CD4-positive, alpha-beta T cell treated with Interleukin-4 for 4 hours (primary cell): ENCODE measurements at places on chromosomes 1 and 21.

- DNase-seq = no peak
These were observed 91.5 kb downstream of the MRPL39 start for GRCh38 chr21:25515484-25516405.

GRCh38 chr1:202615501-202616354 is 94.5 kb downstream of the SYT2 start:
- peak; percentile 6 for DNase-seq

DNA sequence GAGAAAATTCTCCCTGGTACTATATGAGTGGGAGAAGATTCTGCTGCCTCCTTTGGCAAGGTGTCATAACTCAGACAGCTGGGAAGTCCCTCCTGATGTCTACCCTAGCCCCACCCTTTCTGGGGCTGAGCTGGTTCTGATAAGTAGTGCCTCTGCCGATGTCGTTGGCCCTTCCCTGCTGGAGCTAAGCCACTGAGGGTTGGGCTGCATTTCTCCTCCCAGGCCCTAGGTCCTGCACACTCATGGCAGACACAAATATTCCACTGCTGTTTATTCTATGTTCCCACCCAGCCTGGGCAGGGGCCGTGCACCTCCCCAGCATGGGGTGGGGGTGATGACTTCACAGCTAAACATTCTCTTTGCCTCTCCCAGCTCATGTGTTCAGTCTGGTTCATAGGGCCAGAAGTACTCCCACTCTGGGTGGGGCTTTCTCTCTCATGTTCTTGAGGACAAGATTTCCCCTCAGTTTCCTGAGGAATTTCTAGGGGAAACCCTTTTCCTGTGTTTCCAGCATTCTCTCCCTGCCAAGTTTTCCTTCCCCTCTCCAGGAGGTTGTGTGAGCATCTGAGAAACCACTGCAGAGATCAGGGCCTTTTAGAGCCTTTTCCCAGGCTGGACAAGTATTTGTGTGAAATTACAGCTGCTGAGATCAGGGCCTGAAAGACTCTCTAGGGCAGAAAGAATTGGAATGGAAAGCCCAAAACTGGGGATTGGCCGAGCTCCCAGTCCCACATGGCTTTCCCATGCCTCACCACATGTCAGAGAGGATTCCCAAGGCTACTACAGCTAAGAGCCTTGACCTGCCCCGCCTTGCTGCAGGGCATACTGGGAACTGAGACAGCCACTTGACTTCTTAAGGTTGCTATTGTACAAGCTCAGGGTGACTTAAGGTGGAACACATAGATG is 66.2 kb downstream of the ATP2B4 start:
- DNase-seq = peak; percentile 14

DNA sequence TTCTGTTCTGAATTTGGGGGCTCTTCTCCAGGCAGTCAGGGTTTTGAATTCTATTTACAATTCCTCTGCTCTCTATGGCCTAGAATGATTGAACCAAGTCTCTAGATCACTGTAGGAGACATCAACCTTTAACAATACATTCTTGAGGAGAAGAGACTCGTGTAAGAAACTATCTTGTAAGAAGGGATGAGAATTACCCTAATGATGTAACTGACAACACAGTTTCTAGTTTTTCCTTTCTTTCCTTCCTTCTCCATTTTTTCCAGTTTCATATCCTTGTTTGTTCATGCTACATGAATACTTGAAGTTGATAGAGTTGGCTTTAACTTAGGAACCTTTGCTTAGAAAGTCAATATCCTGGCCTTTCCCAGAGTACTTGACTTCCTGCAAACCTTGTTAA is 1.3 kb upstream of the ATP1A1 start:
- DNase-seq = no peak

GRCh38 chr1:161044908-161045735 is 655 bp downstream of the USF1 start:
- DNase-seq = peak; percentile 75

- no peak for DNase-seq
These were observed 15.9 kb downstream of the LRRC8B start for GRCh38 chr1:89540406-89540970.

DNA sequence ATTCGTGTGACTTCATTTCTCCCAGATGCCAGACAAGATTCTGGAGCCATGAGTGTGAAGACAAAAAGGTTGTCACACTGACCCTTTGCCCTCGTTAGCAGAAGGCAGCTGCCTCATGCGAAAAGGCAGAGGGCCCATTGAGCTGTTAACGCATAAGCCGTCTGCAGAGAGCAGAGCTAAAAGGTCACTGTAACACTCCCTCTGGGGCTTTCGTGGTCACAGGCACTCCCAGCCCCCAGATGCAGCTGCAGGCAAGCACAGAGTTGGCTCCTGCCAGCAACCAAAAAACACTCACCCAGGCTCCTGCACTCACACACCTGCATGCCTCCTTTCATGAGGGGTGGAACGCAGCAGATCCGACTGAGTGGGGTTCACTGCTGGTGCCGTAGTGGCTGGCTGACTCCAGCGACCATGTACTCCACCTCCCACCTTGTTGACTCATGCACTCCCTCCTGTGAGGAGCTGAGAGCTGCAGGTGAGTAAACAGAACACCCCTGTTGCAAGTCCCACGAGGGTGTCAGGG is 287.5 kb downstream of the SMYD3 start:
- no peak for DNase-seq

DNA sequence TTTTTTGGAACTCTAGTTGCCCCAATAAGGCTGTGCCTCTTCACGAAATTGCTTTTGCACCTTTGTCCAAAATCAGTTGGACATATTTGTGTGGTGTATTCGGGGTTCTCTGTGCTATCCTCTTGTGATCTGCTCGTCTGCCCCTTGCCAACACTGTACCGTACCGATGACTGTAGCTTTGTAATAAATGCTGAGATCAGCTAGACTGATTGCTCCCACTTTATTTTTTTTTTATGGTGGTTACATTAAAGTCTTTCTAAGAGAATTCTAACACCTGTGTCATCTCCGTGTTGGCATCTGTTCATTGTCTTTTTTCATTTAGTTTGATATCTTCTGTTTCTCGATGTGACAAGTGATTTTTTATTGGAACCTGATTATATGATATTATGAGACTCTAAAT is 94.1 kb downstream of the ADARB1 start:
- DNase-seq = no peak

DNA sequence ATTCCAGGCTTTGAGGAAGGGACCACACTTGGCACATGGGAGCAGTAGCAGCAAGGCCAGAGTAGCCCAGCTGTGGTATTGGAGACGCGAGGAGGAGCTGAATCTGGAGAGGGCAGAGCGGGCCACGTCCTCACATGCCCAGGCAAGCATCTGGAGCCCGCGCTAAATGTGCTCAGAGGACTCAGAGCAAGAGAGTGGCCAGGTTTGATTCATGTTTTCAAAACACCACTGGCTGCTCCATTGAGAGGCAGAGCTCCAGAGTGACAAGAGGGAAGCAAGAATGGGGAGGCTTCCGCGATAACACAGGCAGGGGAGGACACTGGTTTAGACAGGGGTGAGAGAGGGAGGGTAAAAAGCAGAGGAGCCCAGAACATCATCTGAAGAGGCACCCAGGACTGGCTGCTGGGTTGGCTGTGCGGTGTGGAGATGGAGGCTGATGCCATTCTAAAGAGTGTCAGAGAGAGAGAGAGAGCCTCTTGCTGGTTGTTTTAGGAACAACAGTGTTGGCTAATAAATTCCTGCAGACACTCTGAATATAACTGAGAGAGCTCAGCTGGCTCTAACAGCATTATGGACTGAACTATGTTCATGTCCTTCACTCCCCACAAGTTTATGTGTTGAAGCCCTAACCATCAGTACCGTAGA is 32.3 kb downstream of the RCAN1 start:
- DNase-seq = no peak

DNA sequence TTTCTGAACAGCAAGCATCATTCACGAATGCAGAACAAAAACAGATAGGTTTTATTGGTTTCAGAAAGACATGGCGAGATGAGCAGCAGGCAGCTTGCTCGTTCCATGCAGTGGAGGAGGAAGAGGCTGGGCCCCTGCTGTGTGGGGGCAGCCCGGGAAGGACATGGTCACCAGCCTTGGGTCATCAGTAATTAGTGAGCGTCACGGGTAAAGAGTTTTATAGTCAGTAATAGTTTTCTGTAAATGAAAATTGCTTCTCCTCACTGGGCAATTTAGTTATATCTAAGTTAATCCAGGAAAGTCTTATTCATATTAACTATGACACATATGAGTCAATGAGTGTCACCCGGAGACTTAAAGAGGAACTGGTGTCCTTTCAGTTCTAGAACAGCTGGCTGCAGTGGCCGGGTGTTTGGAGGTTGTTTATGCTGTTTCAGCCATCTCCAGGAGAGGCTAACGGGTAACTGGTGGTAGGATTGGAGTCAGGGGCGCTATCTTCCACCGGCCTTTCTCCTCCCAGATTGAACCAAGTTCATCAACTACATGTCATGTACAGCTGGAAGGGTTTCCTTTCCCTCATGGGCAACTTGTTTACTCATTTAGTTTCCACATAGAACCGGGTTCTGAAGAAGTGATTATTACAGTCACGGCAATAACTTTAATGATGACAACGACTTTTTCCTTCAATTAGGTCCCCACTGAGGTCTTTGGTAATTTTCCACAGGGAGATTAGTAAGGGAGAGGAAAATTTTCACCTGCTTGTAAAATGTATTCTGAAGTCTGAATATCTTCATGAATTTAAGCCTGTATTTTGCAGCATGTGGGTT is 34.6 kb upstream of the SLC45A1 start:
- DNase-seq = no peak

GRCh38 chr1:178652506-178653490 is 72.2 kb upstream of the RALGPS2 start:
- no peak for DNase-seq

DNA sequence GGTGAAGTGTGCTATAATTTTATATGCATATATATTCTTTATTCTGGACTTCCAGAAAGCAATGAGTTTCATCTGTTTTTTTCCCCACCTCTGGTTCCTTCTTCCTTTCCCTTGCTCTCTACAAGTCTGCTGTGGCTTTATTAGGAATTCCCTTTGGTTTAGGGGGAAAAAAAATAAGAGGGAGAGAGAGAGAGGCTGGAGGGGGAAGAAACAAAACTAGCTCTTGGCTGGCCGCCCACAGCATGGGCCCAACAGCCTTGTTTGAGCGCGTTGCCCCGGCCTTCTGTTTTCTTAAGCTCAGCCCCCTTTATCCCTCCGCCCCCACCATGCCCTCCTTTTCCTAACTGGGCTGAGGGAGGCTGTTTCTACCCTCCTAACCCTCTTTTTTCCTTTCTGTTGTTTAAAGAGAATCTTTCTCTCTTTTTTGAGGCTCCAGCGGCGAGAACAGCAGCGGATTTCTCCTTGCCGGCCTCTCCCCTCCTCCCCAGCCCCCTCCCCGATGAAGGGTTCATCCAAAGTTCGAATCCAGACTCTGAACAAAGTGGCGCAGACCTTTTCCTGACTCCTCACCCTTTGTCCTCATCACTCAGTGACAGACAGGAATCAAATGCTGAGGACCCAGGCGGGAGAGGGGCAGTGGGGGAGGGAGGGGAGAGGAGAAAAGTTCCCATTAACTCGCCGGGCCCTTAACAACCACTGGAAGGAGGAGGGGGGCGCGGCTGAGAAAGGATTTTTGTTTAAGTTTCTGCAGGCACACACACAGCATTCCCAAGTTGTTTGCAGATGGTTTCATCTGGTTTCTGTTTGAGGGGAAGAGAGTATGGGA is 29.7 kb downstream of the PBX1 start:
- DNase-seq = no peak

DNA sequence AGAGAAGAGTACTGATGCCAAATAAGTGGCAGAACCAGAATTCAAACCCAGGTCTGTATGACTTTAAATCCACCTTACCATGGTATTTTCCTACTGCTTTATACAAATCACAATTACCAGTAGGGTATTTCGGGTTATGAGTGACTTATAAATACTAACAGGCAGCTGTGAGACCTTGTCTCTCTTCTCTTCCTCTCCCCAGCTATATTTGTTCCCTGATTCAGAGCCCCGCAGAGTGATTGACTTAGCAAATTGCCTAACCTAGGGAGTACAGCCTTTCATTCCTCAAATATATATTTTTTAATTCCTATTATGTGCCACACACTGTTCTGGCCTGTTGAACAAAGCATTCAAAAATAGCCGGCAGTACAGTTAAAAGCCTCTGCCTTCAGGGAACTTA is 168.0 kb downstream of the CLEC20A start:
- no peak for DNase-seq

DNA sequence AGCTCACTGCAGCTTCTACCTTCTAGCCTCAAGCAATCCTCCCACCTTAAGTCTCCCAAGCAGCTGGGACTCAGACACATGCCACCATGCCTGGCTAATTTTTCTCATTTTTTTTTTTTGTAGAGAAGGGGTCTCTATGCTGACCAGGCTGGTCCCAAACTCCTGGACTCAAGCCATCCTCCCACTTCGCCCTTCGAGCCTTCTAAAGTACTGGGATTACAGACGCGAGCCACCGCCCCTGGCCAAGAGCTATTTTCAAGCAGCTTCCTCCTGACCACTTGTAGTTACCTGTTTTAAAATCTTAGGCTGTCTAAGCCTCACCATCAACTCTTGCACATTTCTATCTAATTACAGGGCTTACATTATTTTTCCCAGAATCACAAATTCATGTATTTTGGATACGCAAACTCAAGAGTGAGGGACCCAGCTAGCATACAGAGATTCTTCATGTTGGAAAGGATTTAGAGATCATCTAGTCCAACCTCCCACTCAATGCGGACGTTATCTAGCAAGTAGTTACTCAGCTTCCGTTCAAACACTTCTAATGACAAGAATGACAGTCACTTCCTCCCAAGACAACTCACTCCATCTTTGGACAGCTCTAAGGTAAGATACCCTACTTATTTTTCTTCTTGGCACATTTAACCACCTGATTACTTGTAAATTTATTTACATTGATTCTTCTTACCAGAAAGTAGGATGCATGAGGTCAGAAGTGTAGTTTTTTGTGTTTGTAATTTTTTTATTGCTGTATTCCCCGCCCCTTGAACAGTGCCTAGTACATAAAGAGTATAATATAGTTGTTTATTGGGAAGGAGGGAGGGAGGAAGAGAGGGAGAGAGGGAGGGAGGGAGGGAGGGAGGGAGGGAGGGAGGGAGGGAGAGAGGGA is 65.4 kb downstream of the LUZP1 start:
- peak; percentile 77 for DNase-seq

DNA sequence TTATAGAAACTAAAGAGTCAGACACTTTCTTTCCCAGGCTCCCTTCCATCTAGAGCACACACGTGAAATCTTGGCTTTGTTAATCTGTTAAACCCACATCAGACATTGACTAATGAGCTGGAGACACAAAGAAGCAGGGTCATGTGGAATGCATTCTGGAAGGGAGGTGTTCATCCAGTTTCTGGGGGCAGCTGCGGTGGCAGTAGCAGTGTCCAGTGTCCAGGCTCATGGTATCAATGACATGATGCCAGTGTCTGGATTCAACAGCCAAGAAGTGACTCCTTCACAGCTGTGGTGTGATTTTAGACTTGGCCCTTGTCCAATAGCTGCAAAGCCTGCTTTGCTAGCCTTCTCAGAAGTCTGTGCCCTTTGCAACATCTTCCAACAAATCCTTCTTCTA is 95.2 kb downstream of the NTPCR start:
- DNase-seq = no peak
